Fibroblast of pulmonary artery (primary cell): ENCODE measurements at places on chromosomes 1 and 21.

DNA sequence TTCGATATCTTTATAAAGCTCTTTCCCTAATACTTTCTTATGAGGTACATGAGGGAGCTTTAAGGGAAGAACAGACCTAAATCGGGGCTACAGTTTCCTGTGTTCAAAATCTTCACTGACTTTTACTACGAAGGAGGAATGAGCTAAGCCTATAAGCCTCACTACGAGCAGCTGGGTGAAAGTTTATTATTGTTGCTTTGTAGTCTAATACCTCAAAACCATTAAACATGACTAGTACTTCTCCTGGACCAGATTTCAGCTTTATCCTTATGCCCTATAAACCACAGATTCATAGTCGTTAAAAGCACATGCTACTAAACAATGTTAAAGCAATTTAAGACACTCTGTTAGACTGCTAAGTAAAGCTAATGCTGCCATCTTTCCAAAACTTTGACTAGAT is 30.2 kb downstream of the NDC1 start:
- DNase-seq: no peak

DNA sequence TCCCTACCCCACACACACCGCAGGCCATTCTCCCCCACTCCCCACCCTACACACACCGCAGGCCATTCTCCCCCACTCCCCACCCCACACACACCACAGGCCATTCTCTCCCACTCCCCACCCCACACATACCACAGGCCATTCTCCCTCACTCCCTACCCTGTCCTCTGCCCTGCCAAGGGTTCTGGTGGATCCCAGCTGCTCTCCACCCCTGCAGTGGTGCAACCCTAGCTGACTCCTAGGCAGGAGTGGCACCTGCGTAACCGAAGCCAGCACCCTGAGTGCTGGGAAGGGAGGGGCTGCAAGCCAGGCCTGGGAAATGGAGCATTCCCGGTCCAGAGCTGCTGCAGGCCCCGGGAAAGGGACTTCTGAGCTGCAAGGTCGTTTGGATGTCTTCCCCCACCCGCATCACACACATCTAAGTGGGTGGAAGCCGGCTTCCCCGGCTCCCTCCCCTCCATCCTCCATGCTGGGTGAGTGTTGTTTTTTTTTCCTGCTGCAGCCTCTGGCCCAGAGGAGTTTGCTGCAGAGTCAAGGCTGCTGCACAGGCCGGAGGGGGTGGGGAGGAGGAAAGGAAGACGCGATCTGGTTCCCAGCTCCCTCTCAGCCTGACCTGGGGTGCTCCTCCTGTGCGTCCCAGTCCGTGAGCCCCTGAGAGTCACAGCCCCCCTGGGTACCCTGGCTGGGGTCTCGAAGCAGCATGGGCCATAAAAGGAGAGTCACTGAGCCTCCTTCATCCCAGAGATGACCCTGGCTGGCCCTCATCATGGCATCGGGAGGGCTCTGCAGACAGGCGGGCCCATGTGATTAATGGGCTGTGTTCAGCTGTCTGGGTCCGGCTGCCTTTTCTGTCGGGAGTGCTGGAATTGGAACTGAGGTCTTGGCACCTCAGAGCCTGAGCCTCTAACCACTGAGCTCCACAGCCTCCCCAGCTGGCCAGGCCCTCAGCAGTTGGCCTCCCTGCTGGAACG is 16.1 kb downstream of the H6PD start:
- peak; percentile 62 for DNase-seq

- DNase-seq: peak; percentile 67
Observed at GRCh38 chr1:67347688-67348472, 40.2 kb downstream of the IL12RB2 start.

DNA sequence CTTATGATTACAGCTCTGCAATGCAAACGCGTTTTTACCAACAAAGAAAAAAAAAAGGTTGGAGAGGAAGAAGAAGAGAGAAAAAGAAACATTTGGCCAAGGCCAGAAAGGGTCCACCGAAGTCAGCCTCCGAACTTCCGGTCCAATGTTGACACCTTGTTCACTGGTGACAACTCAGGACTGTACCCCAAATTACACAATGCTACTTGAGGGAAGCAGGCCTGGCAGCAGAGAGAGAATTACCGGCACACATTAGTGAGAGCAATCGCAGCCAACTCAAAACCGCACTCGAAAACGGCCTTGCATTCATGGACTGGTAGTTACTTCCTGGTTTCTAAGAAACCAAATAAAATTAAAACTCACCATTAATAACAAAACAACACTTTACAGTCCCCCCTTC is 652.5 kb downstream of the KIF26B start:
- DNase-seq: no peak

DNA sequence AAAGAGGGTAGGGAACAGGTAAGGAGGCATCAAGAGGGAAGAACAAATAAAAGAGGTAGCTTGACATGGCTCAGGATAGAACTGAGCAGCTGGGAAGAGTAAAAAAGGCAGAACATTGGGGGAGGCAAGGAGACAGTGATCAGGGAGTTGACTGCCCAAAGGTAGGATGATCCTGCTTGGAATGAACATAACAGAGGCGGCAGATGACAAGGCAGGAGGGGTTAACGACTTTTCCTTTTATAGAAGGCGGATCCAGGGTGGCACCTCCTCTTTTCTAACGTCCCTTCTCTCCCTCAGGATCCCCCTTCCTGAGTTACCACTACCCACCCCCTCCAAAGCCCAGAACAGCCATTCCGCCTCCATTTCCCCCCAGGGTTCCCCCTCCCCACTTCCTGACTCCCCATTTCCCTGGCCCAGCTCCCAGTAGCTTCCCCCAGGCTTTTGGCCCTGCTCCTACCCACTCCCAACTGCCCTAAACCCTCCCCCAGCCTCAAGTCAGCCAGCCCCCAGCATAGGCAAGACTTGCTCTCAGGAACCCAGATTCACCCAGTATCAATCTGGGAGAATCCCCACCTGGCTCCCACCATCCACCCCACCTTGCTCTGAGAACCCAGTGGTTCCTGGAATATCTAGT is 769 bp upstream of the ADAMTS4 start:
- peak; percentile 50 for DNase-seq

- no peak for DNase-seq
Observed at GRCh38 chr1:87186346-87186745, 142.3 kb upstream of the LMO4 start.

- DNase-seq: no peak
Observed at GRCh38 chr1:29520571-29521437, 284.5 kb downstream of the PTPRU start.

DNA sequence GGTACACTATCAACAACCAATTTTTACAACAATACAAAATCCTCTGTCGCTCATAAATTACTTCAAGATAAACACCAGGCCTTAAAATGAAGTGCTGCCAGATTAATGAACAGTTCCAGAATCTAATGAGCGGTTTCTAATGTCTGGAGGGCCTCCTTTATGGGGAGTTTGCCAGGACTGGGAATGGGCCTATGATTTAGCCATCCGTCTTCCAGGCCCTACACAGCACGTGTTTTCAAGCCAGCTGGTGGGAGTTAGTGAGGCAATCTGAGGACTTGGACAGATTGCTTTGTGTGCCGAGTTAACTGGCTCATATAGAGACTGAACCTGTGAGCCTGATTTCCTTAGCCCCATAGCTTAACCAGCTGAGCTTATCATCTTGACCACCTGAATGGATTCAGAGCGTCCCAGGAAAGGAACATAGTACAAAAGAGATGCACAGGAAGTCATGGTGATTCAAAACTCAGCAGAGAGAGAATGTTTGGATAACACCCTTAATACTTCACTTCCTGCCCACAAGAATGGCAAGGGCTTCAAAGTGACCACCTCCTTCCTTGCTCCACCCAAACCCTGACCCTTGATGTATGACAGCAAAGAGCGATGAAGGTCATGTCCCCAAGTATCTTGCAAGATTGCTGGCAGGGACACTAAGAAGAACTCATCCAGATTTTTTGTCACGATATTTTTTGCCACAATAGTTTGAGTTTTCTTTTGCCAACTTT is 143.5 kb downstream of the SLC30A10 start:
- peak; percentile 26 for DNase-seq

GRCh38 chr1:94191216-94191615 is 46.2 kb downstream of the ARHGAP29 start:
- no peak for DNase-seq

- peak; percentile 73 for DNase-seq
Observed at GRCh38 chr1:36351227-36351977, 28.0 kb upstream of the EVA1B start.

DNA sequence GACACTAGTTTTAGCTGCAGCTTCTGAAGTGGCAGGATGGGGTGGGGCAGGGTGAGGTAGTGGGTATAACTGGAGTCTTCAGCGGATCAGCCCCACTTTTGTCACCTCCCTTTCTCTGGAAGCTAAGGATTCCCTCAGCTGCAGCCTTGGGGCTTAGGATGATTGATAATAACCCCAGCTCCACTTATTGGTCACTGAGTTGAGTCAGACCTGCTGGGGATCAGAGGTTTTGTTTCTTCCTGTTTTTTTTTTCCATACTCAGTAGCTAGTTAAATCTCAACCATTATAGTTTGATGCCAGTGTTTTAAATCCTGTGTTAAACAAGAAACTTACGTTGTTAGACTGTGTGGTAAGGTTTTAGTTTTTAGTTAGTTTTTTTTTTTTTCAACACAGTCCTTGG is 57.2 kb downstream of the LAMC1 start:
- DNase-seq: no peak

DNA sequence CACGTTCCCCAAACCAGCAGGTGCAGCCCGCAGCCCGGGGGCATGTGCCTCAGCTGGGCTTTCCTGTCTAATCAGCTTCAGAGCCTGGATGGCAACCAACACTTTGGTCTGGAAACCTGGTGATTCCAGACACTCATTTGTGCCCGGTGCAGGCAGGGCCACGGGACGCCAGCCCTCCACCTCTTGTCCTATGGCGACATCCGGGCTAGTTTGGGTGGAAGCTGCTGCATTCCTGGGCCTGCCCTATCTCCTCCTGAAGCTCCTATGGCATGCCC is 111.8 kb downstream of the WDR4 start:
- DNase-seq: no peak

DNA sequence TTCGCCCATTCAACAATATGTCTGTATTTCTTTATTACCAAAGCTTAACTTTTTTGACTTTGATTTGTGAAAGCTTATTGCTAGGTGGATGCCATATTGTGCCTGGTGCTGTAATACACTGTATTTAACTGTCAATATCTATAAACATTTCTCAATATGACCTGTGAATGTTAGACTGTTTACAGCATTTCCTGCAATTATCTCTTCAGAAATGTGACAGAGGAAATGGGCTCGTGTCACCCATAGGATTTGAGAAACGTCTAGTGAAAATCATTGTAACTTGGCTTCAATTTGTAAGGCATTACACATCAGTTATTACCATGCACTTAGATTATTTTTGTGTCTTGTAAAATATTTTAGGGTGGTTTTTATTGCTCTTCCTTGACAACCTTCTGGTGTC is 237.8 kb upstream of the ADGRL2 start:
- DNase-seq: no peak

GRCh38 chr1:151326619-151327222 is 495 bp downstream of the PI4KB start:
- peak; percentile 57 for DNase-seq

GRCh38 chr1:66275601-66276023 is 258.3 kb upstream of the SGIP1 start:
- DNase-seq: no peak
